CD4-positive, alpha-beta T cell treated with Interleukin-17A for 1 hour (primary cell): ENCODE measurements at places on chromosomes 4 and X.

DNA sequence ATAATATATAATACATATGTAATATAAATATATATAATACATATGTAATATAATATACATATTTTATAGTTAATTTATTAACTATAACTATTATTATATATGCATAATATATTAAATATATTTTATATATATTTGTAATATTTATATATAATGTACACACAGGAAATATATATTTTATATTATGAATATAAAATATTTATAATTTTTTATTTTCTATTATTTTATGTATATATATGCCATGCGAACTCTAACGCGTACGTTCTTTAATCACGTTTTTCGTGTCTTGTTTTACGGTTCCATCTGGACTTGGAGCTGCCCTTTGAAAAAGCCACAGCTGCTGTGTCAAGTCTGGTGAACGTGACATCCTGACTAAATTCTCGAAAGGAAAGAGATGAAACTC lies 332.1 kb downstream of the ASMT start:
- no peak for DNase-seq

- no peak for DNase-seq
Observed at GRCh38 chrX:9542106-9542760, 77.4 kb downstream of the TBL1X start.

- DNase-seq: no peak
Observed at GRCh38 chr4:78648640-78649363, 97.2 kb downstream of the ANXA3 start.

DNA sequence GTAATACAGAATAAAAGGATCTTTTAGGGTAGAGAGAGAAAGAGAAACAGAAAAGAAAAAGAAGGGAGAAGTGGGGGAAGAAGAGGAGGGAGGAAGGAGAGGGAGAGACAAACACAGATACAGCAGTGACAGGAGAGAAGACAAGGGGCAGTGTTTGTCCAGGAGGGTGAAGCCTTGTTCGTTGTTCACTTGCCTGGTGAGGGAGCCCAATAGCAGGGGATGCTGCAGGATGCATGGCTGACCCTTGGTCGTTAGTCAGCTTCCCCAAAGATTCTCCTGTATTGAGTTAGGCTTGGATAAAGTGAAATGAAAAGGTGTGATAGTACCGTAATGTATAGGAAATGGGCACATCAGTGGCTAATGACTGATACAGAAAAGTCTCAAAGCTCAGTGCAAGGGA lies 403.7 kb downstream of the IL15 start:
- DNase-seq: no peak
